H9 (cell line): ENCODE measurements at places on chromosomes 4 and X.

GRCh38 chr4:138835832-138836533 lies 179.6 kb upstream of the NOCT start:
- no peak for DNase-seq

GRCh38 chr4:118927974-118928373 lies 39.3 kb downstream of the SYNPO2 start:
- no peak for DNase-seq

GRCh38 chr4:75745161-75745560 lies 20.8 kb downstream of the USO1 start:
- DNase-seq = no peak

GRCh38 chrX:115251458-115252233 lies 17.8 kb upstream of the LRCH2 start:
- no peak for DNase-seq

GRCh38 chrX:111431001-111431400 lies 19.0 kb upstream of the DCX start:
- no peak for DNase-seq

- DNase-seq = no peak
Measured at GRCh38 chr4:47525154-47525819, 40.2 kb downstream of the ATP10D start.

DNA sequence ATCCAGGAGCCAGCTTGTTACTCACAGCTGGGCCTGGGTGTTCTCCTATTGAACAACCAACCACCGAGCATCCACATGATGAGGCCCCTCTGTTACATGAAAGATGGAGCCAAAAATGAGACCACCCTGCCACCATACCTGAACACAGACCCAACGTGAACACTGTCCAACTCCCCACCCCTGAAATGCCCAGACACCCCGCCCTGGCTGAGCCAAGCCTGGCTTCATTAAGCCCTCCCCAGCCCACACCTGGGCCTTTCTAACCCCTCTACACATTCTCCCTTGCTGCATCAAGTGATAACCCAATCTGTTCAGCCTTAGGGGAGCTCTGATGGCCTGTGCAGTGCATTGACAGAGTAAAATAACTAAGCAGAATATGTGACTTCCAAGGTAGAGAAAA lies 80.7 kb downstream of the EVC start:
- peak; percentile 4 for DNase-seq

DNA sequence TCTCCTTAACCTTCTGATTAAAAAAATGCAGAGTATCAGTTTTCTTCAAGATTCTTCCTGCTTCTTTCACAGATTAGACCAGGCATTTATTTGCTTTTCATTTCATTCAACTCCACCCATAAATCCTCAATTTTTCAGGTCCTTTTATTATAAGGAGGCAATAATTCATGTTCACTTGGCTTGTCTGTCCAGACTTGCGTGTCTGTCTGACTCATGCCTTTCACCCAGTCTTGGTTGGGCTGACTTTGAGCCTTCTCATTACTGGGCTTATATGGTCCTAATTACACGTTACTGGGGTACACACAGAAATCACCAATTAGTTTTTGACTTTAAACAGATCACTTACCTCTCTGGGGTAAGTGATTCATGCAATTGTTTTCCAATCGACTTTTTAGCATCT lies 48.8 kb upstream of the GALNT7 start:
- no peak for DNase-seq

DNA sequence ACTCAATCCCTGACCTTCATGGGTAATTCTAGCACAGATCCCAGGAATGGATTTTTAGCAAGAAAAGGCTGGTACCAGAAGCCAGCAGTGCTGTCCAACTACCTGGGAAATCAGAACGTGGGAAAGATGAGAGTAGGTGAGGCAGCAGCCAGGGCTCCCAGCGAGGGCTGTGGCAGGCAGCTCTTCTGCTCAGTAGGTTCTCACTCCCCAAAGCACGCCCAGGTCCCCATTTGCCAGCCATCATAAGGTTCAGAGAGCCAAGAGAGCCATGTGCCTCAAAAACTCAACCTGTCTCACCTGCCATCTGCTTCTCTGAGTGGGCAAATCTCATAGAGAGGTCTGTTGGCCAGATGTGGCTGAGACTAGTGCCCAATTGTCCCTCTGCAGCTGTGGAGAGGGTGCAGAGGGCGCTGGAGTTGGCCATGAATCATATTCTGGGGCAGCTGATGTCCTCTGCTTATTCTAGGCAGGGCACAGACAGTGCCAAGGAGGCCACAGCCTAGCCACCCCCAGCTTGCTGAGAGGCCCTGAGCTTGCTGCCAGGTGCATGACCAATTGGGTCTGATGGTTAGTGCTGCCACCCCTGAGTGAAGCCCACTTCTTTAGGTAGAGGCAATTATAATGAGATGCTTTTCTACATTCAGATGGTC lies 81.7 kb upstream of the GATB start:
- no peak for DNase-seq

DNA sequence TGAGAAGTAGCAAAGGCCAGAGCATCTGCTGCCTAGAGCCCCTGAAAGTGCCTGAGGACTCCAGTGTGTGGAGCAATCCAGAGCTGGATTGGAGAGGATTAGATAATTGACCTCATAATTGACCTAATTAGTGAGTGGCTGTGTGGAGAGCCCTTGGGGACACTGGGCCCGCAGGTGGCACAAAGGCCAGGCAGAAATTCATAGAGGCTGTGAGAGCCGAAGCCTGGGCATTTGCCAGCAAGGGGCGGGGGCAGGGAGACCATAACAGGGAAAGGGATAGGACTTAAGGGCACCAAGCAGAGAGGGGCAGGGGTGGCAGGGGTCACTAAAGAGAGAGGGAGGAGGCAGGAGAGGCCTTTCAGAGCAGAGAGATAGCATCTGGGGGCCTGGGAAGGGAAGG lies 45.3 kb downstream of the EFNB1 start:
- no peak for DNase-seq

- DNase-seq = no peak
Measured at GRCh38 chr4:51907006-51907669, 64.2 kb downstream of the DCUN1D4 start.

GRCh38 chr4:87632469-87632868 lies 17.6 kb upstream of the DMP1 start:
- DNase-seq = no peak

DNA sequence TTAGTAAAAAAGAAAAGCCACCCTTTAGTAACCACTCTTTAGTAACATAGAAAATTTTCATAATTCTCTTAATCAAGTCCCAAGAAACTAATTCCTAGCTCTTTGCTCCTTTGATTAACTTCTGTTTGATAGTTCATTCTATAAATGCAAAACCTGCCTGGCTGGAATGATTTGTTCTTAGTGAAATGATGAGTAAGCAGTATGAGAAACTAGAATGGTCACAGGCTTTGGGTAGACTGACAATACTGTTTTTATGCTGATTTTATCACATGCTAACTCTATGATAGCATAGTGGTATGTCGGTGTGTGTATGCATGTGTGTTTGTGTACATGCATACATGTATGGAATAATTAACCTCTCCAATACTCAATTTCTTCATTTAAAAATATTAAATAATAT lies 81.2 kb downstream of the SYTL5 start:
- DNase-seq = no peak

- no peak for DNase-seq
Measured at GRCh38 chrX:15914486-15914885, 59.9 kb upstream of the AP1S2 start.

DNA sequence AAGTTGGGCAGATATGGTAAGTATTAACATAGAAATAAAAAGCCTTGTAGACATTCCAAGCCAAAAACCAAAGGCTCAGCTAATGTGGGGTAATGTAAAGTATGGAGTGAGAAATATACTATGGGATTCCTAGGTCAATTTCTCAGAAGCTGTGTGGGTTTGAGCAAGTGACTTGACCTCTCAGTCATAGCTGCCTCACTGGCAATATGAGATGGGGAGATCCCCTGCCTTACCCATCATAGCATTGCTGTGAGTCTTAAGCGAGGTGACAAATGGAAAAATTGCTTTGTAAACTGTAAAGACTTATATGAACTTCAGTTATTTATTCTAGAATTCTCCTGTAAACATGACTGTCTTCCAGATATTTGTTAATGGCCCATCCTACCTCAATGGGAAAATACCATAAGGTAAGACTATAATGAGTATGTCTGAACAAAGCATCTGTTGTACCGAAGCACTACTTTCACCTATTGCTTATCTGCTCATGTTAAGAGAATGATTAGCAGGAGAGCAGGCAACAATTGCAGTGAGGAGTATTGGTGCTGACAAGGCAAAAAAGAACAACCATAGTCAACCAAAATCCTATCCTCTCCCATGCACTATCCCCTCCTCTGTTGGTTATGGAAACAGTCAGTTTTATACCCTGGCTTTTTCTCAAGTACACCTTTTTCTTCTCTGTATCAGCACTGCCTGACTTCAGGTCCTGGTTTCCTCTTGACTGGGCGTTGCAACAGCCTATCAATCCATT lies 44.1 kb upstream of the TRPC3 start:
- DNase-seq = no peak

DNA sequence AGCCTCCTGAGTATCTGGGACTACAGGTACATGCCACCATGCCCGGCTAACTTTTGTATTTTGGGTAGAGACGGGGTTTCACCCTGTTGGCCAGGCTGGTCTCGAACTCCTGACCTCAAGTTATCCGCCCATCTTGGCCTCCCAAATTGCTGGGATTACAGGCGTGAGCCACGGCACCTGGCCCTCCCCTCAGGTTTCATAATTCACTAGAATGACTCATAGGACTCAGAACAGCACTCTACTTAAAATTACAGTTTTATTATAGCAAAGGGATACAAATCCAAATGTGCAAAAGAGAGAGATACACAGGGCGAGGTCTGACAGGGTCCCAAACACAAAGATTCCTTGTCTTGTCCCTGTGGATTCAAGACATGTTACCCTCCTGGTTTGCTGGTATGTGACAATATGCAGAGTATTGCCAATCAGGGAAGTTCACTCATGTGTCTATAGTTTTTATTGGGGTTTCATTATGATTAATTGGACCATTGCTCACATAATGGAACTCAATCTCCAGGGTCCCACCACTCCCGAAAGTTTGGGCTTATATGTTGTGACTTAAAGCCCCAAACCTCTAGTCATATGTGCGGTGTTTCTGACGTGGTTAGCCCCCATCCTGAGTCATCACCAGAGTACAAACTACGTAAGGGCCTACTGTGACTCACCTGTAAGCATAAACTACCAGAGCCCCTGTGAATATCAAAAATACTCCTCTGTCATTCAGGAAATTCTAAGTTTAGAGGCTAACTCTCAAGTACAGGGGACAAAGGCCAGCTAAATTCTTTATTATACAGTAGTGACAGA lies 5.2 kb downstream of the YIPF6 start:
- no peak for DNase-seq

DNA sequence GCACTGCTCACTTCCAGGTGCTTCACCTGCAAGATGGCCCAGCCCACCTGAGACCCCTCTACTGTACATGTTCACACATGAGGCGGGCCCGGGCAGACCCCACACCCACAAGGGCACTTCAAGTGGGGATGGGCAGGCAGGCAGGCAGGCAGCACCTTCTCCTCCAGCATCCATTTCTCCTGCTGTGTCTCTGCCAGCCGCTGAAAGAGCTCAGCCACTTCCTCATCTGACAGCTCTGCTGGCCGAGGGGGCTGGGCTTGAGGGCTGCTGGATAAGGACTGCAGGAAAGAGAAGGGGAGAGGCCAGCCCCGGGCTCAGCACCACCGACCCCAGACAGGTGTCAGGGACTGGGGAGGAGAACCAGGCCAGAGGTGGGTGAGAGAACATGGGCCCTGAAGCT lies 4.4 kb upstream of the KCND1 start:
- DNase-seq = no peak

- peak; percentile 26 for DNase-seq
Measured at GRCh38 chrX:72202792-72203401, 21.3 kb downstream of the PIN4 start.

GRCh38 chrX:134294548-134294947 lies 57.6 kb downstream of the CCDC160 start:
- no peak for DNase-seq

DNA sequence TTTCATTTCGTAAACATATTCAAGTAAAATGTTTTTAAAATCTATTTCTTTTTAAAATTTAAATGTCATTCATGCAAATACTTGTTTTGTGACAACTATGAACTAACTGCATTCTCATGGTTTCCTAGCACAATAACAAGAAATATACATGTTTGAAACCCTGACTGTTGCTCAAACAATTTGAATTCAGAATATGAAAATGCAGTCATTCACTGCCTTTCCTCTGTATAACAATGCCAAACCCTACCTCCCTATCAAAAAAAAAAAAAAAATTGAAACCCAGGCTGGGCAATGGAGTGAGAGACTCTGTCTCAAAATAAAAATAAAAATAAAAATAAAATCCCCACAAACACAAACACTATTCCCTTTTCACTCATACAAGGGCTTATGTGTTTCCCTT lies 42.1 kb downstream of the MAB21L2 start:
- DNase-seq = no peak

GRCh38 chrX:40976981-40977380 lies 108.3 kb upstream of the USP9X start:
- DNase-seq = no peak

DNA sequence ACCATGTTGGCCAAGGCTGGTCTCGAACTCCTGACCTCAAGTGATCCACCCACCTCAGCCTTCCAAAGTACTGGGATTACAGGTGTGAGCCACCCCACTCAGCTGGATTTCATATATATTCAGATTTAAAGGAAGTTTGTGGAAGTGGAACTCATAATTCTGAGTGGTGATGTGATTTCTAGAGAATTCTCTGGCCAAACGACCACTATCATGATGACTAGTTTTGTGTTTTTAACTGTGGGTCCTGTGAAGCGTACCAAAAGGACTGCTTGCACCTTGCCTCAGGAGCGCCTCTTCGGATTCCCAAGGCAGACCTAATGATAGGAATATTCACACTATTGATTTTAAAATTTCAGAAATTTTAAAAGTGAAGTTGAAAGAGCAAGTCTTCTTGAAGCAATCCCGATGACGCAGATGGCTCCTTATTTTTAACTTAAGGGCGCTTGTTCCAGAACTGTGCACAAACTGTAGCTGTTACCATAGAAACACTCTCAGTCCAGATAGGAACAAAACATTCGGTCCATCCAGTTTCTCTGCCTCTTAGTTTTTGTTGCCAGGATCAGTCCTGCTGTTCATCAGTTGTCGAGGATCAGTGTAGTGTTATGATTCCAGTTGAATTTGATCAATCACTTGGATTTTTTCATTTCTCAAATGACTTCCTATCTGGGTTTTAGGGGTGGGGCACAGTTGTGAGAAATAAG lies 51.7 kb upstream of the CLCN4 start:
- DNase-seq = no peak

DNA sequence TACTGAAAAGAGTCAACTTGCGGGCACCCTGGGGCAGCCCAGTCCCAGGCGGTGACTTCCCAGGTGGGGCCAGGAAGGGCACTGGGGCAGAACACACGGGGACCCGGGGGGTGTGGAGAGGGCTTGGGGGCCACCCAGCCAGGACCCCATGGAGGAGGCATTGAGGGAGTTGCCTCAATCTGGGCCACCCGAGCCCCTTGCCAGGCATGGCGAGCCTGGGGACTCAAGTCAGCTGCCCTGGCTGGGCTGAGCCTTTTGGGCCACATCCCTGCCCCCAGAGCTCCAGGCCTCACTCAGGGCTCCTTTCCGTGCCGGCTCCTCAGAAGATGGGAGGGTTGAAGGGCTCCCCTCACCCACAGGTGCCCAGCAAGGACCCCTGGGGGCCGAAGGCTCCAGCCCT lies 6.6 kb upstream of the CPLX1 start:
- DNase-seq = no peak

GRCh38 chr4:17347445-17347844 lies 164.4 kb downstream of the QDPR start:
- peak; percentile 56 for DNase-seq
